Amniotic stem cell (primary cell): ENCODE measurements at places on chromosomes 5 and 9.

DNA sequence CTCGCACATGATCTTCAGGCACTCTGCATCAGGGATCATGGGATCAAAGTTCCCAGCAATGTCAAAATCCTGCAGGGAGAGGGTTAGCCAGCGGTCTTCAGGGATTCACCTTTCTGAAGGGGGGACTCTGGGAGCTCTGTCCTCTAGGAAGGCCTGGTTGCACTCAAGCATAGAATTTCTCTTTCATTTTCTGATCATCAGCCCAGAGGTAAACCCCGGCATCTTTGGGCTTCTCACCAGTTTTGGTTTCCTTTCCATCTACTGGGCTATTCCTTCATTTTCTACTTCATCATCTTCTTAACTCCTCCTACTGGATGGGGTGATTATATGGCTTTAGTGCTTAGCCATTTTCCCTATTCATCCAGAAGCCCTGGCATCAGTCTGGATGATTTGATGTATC is 4.6 kb upstream of the DND1 start:
- no peak for DNase-seq

DNA sequence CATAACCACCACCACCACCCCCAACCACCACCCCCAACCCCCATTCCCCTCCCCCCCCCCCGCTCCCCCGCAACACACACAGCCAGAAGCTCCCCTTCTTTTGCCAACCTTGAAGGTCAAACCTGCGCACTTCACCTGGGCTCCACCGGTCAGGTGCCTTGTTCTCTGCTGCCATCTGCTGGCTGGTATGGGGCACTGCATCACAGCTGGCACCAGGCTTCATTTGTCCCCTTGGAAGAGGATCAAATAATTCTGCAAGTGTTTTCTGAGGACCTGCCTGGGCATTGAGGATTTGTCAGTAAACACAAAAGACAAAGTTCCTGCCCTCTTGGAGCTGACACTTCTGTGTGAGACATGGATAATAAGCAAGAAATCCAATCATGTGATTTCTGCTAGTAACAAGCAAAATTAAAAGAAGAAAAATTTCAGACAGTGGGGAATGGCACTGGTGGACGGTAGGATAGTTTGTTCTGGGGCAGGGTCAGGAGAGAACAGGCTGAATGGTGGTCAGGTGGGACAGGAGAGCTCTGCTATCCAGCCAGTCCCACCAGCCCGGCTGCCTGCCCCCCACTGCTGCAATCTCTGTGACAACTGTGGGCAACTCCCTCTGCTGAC is 55.6 kb upstream of the LMX1B start:
- no peak for DNase-seq

DNA sequence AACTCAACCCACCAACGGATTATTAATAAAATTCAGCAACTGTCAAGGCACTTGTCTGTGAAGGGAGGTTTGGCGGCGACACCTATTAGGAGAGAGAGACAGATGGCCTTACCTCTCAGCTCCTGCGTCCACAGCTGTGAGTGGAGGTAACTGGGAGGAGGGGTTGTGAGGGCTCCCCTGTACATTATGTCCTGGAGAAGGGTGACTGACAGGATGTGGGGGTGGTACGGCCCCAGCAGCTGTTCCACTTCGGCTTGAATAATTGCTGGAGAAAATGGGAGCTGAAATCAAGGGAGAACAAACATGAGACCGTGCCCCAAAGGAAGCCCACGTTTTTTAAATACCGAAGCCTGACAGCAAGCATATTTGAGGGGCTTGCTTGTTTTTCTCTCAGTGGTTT is 353.5 kb upstream of the RFX3 start:
- DNase-seq, result no peak

- no peak for DNase-seq
Observed at GRCh38 chr5:137035480-137035878, 463.6 kb downstream of the SPOCK1 start.
